Psoas muscle (tissue), 8 donors: ENCODE measurements at places on chromosomes 16 and 17. TPM values are rescaled to one million over a fixed set of nuclear protein-coding genes. Genes with fewer than 3 reads are reported as not detected.

MAPT gene
- total RNA-seq, result 253 TPM

DNA sequence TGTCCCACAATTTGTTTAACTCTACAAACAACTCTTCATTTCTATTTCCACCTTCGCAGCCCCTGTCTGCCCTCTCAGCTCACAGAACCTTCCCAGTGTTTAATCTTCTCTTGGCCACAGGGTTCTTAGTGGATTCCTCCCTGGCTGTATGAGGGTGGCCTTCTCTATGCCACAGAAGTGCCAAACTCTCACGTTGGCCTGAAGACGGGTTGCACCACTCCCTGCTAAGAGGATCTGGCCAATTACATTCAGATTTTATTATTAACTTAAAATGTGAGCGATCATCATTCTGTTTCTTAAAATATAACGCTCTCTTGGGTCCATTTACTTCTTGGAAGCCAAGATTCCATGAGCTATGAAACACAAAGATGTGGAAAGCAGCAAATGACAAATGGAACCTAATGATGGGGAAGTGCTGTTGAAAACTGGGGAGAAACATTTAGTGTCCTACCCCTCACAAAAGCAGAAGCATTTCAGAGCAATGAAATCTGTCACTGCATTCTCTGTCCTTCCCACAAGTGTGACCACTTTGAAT lies 91.3 kb upstream of the NOG start:
- DNase-seq, result no peak

GRCh38 chr16:70481929-70482536 lies 27.6 kb downstream of the FCSK start:
- DNase-seq, result no peak

- no peak for DNase-seq
Measured at GRCh38 chr16:20598832-20599469, 22.8 kb upstream of the ACSM2B start.

DNA sequence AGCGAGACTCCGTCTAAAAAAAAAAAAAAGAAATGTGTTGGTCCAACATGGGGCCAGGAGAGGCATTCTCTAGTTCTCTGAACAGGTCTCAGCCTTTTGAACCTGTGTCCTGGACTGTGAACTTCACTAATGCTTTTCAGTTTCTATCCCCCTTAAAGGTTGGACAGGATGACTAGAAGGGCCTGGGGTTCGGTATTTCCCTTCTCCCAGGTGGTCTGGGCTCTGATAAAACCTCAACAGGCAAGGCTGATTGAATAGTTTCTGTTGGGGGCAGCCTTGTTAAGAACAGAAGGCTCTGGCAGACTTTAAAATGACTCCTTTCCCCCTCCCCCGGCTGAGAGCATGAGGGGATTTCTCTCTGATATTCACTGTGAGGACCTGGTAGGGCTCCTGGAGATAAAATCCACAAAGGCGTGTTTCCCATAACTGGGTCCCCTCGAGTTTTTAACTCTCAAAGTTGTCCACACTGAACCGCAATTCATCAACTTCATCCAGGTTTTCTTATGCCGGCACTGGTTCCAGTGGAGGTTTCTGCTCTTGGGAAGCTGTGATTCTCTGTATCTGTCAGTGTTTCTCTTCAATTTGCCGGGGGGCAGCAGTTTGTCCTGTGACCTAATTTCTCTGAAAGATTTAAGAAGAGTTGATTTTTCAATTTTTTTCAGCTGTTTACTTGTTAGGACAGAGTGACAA lies 91.3 kb downstream of the METRNL start:
- no peak for DNase-seq

DNA sequence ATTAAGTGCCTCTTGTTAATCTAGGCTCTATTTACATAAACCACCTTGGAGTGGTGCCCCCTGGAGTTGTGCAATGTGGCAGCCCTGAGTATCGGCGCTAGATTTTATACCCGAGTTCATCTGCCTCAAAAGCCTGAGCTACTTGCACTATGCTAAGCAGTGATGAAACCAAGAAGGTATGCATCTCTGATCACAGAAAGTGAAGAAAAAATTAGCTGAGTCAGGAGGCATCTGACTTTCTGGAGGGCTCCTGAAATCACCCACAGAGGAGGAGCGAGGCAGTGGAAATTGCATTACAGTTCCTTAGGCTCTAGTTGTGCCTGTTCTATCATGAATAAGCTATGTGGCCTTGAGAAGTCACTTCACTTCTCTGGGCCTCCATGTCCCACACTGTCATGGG lies 80.3 kb upstream of the PSMD7 start:
- no peak for DNase-seq

NGFR gene
- 2.2 TPM for total RNA-seq
